ENCODE measurements at places on chromosomes 16 and 17. TPM values are rescaled to one million over a fixed set of nuclear protein-coding genes. Genes with fewer than 3 reads are reported as not detected.

PYDC1 gene
- total RNA-seq: not detected

GRCh38 chr16:29649588-29650494 is 13.2 kb upstream of the SPN start:
- H3K27me3 ChIP-seq: no peaks in the 10 kb centered on the region
- no peaks in the 10 kb centered on the region for H3K4me1 ChIP-seq
- no peak overlapping the region for H3K4me3 ChIP-seq

- no peak overlapping the region for H3K4me3 ChIP-seq
- no peaks in the 10 kb centered on the region for H3K4me1 ChIP-seq
- no peaks in the 10 kb centered on the region for H3K36me3 ChIP-seq
- H3K27me3 ChIP-seq: no peaks in the 10 kb centered on the region
- no peak for DNase-seq
Measured at GRCh38 chr16:51409001-51409675, 258.1 kb upstream of the SALL1 start.

PIPOX gene
- total RNA-seq: 4.3 TPM

MYCBPAP gene
- total RNA-seq: 0.68 TPM

MRPS34 gene
- 48.3 TPM for total RNA-seq

DNA sequence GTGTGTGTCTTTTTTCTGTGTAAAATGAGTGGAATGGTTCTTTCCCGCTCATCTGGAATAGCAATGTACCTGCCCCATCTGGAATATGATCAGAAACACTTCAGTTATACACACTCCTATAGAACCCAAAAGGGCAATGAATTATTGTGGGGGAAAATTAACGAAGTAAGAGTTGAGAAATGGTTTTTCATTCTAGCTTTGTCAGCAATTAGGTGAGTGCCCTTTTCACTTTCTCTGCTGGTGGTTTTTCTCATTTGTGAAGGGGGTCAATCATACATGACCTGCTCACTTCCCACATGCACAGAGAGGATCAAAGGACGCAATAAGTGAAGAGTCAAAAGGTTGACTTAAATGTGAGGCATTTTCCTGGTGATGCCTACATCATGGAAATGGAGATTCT is 168.0 kb downstream of the HS3ST3B1 start:
- no peak for DNase-seq
- no peak overlapping the region for H3K4me3 ChIP-seq
- no peak overlapping the region for H3K27ac ChIP-seq
- no peaks in the 10 kb centered on the region for H3K4me1 ChIP-seq
- no peaks in the 10 kb centered on the region for H3K36me3 ChIP-seq

GRCh38 chr17:82931699-82932517 is 92.1 kb upstream of the ZNF750 start:
- peaks cover 39% of the 10 kb centered on the region for H3K36me3 ChIP-seq
- no peak for DNase-seq
- H3K27ac ChIP-seq: no peak overlapping the region

KRT9 gene
- total RNA-seq: 0.42 TPM

GRCh38 chr17:31058976-31059375 is 35.8 kb upstream of the NF1 start:
- no peak overlapping the region for H3K4me3 ChIP-seq
- no peak overlapping the region for H3K27ac ChIP-seq
- H3K27me3 ChIP-seq: no peaks in the 10 kb centered on the region
- no peak for DNase-seq
- no peaks in the 10 kb centered on the region for H3K36me3 ChIP-seq
- no peaks in the 10 kb centered on the region for H3K4me1 ChIP-seq

DNA sequence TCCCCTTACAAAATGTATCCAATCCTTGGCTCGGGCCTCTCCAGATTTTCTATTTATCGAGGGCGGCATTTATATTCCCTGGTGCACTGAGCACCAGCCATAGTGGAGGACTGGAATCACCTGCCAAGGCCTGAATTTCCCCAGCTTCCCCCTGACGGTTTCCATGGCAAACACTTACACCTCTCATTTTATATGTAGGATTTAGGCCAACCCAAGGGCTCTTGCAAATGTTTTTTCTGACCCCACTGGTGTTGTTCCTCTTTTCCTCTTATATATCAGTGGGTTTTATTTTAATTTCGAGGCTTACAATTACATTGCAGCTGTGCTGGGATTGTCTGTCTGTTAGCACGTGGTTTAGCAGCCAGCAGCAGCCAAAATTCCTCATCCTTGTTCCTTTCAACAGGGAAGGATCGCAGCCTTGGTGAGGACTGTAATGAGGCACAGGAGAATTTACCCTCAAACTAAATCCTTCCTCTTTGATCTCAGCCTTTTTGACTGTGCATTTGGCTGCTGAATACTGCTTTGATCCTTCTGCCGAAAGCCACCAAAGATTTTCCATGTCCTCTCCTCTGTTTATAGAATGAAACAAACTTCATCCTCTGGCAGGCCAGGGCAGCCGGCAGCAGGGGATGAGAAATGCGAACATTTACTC is 26.5 kb upstream of the CES5A start:
- no peak for DNase-seq
- H3K27me3 ChIP-seq: no peaks in the 10 kb centered on the region
- no peak overlapping the region for H3K27ac ChIP-seq
- H3K4me1 ChIP-seq: no peaks in the 10 kb centered on the region

ABI3 gene
- total RNA-seq: 10.8 TPM

SP2 gene
- 10.9 TPM for total RNA-seq

DNA sequence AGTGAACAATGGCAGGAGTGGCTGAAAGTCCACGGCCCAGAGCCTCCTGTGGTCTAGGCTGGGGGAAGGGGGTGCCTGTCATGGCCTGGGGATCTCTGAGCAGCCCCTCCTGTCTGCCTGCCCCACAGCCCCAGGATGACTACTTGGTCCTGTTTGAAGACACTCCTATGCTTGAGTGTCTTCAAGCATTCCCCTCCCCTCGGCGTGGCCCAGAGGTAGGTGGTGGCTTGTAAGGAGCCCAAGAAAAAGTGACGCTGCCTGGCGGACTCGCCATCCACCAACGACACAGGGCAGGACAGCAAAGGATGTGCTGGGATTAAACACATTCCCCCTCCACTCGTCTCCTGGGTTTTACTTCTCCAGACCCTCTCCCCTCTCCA is 5.7 kb downstream of the SULT1A1 start:
- no peak overlapping the region for H3K4me3 ChIP-seq
- no peak overlapping the region for H3K27ac ChIP-seq
- no peaks in the 10 kb centered on the region for H3K36me3 ChIP-seq
- no peaks in the 10 kb centered on the region for H3K4me1 ChIP-seq
- DNase-seq: no peak

DNA sequence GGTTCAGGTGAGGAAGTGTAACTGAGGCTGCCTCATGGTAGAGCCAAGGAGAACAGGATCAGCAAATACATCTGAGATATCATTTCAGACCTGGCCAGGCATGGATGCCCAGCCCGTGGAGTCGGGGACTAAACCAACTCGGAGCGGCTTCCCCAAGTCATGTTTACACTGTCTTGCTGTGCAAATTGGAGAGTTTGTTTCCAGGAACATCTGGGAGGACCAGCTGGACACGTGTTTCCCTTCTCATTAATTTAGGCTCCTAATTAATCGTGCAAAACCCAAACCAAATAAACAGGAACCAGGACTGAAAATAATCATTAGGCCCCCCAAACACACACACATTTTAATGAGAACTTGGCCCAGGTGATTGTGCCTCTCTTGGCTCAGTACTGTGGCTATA is 70.9 kb upstream of the SALL1 start:
- no peaks in the 10 kb centered on the region for H3K27me3 ChIP-seq
- no peak overlapping the region for H3K4me3 ChIP-seq
- DNase-seq: no peak
- no peaks in the 10 kb centered on the region for H3K36me3 ChIP-seq
- H3K27ac ChIP-seq: no peak overlapping the region
- no peaks in the 10 kb centered on the region for H3K4me1 ChIP-seq

All from thoracic aorta (tissue), 2 donors.